ENCODE measurements at places on chromosomes 12 and 14.

DNA sequence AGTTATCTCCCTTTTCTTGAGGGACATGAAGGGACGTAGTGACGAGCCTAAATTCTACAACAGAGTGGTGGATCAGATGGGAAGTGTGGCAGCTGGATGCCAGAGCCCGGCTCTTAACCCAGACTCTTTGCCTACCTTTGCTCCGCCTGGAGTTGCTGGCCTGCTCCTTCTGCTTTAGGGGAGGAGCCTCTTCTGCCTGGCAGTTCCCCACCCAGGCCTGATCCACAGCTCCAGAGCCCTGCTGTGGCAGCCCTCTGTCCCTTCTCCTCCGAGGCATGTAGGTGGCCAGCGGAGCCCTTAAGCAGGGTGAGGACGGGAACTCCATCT lies 2.3 kb upstream of the PRPH start:
- no peak for DNase-seq

DNA sequence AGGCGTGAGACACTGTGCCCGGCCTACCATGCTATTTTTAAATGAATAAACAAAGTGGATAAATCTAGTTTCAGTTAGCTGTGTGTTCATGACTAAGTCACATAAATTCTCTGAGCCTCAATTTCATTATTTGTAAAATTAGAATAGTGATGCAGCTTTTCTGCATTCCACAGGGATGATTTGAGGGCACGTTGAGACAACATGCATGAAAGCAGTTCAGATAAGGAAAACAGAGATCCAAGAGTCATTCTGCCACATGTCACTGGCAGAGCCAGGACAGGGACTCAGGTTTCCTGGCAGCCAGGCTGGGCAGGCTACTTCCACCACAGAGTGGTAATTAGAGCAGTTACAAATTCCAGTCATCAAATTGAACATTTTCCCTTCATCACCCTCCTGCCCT lies 2.9 kb upstream of the PPP4R4 start:
- DNase-seq: no peak

GRCh38 chr14:106792543-106792942 lies 1266.2 kb downstream of the TMEM121 start:
- no peak for DNase-seq

GRCh38 chr12:8629486-8630033 lies 16.9 kb upstream of the AICDA start:
- no peak for DNase-seq

- DNase-seq: no peak
Measured at GRCh38 chr14:99564926-99565259, 39.1 kb downstream of the CCDC85C start.

DNA sequence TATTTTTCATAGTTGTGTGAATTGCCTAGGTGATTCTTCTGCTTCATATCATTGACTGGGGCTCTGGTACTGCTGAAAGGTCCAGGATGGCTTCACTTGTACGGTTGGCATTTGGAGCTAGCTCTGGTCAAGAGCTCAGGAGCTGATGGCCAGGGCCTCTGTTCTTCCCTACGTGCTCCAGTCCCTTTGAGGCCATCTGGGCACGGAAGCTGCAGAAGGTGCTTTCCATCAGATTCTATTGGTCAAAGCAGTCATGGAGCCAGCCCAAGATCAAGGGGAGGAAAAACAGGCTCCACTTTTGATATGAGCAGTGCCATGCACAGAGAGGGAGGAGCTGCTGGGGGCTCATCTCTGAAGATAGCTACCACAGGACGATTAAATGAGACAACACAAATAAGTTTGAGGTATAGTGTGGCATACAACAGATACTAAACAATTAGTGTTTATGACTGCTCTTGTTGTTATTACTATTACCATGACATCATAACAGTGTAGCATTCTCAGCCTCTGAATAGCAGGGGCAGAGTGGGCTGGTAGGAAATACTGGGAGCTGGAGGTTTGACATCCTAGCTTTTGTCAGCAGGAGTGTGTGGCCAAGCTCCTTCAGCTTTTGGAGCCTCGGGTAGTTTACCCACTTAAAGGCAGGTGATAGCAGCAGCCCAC lies 10.4 kb downstream of the KRT83 start:
- no peak for DNase-seq
